Esophagus squamous epithelium (tissue), 5 donors: ENCODE measurements at places on chromosomes 11 and 22.

GRCh38 chr22:20456064-20456721, 18.6 kb upstream of the SCARF2 start:
- DNase-seq, result no peak

DNA sequence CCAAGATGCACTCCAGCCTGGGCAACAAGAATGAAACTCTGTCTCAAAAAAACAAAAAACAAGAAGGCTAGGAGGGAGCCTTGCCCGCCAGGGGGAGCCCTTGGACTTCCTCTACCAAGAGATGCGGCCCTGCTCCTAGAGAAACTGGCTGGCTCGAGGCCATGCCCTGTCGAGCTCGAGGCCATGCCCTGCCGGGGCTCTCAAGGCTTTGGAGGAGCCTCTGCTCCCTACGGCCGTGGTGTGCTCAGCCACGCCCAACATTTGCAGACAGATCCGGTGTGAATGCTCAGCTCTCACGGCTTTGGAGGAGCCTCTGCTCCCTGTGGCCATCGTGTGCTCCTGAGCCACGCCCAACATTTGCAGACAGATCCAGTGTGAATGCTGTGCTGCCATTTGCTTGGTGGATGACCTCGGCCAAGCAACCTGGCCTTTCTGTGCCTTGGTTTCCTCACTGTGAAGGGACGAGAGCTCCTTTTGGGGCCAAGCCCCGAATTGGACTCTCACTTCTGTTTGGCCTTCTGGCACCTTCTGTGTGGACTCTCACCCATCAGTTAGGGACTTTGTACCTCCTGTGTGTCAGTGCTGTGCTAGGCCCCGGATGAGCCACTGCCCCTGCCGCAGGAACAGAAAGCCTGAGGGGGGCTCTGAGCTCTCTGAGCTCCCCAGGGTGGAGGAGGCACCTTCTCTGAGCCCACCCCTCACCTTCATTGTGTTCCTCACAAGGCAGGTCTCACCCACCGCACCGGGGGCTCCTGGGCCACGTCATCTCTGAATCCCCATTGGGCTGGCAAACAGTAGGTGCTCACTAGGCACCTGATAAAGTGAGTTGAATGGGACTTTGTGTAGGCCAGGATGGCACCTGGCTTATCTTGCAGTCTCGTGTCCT, 14.1 kb downstream of the C11orf24 start:
- peak; percentile 46 for DNase-seq

GRCh38 chr11:4830909-4831308, 9.8 kb downstream of the OR51F2 start:
- no peak for DNase-seq

- DNase-seq, result no peak
Measured at GRCh38 chr11:16346975-16347374, 9.4 kb downstream of the SOX6 start.

DNA sequence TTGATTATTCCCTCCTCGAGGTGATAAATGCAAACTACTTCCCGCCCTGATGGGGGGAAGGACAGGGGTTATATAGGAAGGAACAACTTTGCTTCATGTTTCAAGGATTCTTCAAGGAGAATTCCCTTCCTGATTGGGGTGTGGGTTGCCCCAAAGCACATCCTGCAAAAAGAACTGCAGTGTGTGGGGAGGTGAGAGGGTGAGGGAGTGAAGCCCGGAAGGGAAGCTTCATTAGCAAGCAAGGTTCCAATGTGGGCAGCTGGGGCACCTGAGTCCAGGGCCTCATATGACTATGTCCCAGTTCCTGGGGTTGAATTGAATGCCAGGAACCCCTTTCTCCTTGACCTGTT, 326.0 kb downstream of the MN1 start:
- no peak for DNase-seq

DNA sequence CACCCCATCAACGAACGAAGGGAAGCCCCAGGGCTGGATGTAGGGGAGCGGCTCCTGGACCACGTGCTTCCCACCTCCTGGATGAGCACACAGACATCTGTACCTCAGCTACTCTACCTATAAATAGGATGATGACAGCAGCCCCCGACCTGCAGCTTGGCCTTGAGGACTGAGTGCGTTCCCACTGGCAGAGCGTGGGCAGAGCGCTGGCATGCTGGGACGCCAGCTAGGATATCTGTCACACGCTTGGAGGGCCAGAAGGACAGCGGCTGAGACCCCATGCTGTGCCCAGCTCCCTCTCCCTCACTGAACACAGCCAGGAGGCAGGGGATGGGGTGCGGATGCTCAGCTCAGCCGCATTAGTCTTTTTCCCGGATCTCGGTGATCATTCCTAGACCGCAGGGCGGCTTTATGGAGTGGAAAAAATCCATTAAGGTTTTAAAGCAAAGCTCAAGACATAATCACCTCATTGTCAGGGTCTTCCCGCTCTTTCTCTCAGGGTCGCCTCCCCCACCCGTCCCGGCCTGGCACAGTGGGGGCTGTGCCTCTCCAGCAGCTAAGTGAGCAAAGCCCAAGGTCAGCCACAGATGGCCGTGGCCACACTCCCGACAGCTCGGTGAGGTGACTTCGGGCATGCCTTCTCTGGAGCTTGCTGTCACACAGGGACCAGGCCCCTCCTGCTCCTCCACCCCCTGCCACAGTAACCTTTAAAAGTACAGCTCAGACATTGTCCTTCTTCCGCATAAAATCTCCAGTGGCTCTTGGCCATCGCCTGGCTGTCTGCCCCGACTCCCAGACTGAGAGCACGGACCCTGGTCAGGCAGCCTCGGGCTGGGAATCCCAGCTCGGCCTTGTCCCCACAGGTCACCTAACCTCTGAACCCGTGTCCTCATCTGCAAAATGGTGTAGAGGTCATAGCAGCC, 69.6 kb upstream of the SHISAL1 start:
- no peak for DNase-seq

GRCh38 chr11:48087974-48088681, 107.8 kb downstream of the PTPRJ start:
- DNase-seq, result no peak

DNA sequence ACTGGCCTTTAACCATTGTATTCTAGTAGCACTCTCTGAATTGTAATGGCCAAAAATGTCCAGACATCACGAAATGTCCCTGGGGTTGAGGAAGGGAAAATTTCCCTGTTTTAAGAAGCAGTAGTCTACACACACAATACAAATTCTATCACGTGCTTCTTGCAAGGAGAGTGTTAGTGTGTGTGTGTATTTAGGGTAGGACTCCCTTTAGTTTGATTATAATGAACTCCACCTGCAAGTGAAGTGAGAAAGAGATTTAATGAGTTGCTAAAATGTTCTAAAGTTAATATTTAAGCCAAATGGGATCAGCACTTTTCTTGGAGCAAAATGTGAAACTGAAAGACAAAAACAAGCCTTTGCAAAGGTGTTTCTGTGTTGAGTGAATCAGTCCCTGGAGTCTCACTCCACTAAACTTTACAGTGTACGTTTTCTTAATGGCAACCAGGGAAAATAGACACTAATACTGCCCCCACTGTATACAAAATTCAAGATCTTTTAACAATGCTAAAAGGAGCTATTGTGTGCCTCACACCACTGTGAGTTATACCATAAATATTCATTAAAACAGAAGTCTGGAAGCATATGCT, 590.3 kb upstream of the TENM4 start:
- no peak for DNase-seq

GRCh38 chr11:25415793-25416192, 916.1 kb upstream of the ANO3 start:
- no peak for DNase-seq

DNA sequence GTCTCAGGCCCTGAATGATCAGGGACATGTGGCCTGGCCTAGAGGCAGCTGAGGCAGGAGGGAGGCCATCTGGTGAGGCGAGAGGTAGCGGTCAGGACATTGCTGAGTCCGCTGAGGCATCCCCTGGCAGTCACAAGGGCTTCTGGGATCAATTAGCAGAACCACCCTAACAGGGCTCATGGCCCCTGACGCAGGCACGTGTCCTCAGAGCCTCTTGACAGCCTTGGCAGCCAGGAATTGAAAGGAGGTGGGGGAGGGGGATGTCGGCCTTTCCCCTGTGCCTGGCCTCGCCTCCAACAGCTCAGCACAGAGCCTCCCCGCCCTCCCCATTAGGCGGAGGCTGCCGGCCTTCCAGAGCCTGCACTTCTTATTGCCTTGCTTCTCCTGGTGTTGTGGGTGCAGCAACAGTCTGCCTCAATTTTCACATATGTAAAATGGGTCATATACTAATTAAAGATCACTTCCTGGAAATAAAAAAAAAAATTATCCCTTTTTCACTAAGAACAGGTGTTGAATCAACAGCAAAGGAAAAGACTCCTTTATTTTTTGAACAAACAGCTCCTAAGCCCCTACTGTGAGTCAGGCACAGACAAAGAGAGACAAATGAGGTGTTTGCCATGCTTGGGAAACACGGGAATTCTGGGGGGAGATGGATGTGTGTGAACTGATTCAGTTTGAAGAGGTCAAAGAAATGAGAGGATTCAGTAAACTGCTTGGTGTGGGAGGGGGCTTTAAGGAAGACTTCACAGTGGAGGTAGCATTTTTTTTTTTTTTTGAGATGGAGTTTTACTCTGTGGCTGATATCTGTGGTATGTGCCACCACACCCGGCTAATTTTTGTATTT, 55.3 kb downstream of the NFAM1 start:
- no peak for DNase-seq

GRCh38 chr22:50683994-50684371, 11.4 kb downstream of the SHANK3 start:
- no peak for DNase-seq

DNA sequence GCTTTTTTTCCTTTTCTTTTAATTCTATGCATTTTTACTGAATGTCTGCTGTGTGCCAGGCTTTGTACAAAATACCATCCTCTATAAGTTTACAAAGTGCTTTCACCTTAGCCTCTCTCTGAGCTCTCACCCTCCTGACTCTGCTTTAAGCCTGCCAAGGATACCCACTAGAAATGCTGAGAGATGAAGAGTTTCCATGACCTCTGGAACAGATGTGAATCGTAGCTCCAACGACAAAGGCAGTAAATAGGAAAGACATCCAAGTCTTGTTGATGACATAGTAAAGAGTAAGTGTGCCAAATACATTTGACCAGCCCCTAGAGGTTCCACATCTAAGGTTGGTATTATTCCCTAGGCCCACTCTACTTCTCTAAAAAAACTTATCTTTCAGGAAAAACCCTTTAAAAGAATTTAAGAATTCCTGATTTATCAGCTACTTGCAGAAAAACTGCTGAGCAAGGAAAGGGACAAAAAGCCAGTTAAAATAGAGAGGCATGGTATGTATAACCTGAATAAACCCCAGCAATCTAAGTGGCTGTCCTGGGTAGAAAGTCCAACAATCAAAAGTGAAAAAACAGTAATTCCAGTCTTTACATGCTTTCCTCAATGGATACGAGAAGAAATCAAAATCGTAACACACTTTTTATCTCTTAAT, 45.4 kb downstream of the GAB2 start:
- DNase-seq, result no peak

GRCh38 chr11:72730243-72730642, 22.0 kb downstream of the ARAP1 start:
- DNase-seq, result no peak

DNA sequence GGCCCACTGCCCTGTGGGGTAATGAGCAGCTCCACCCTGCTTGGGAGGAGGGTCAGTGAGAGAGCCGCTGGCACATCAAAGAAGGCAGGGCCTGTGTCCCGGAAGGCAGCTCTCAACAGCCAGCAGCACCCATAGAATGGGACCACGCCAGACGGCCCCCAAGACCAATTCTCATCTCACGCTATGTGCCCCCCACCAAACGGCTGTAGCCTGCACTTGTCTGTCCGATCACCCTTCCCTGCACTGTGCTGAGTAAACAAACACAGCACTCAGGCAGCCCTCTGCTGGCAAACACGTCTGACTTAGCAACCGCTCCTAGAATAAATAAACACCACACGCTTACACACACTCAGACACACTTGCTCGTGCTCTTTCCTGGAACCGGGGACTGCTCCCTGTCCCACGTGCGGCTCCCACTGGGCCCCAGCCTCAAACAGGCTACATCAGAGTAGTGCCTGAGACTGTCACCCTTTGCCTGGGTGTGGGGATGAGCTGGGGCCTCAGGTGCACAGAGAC, 53.2 kb upstream of the CDON start:
- no peak for DNase-seq

DNA sequence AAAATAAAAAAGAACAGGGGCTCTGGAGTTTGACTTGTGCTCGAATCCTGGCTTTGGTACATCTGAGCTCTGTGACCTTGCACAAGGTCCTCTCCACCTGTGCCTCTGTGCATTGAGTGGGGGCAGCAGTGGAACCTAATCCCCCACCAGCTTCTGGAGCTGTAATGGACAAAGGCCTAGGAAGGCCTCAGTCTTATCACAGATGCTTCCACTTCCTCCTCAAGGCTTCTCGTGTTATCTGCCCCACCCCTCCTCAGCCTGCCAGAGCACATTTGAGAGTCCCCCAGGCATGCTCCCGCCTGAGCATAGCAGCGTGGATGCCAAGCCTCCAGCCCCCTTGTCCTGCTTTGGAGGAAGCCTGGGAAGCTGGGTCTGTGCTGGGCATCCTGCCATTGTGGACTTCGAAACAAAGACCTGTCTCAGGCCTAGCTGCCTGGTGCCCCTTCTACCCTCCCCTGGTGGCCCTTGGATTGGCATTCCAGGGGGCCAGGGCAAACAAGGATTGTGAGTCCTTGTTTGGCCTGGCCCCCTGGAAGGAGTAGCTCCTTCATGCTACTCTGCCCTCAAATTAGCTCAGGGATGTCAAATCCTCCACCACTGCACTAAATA, 15.0 kb downstream of the SLC35E4 start:
- no peak for DNase-seq

- DNase-seq, result no peak
Measured at GRCh38 chr11:67243051-67243450, 23.2 kb upstream of the GRK2 start.

GRCh38 chr11:107590460-107591377, at the start of gene ELMOD1:
Gene ELMOD1, plus strand, starts transcription at chr11:107591147. Its CDS starts 27,043 bp downstream, at chr11:107618190.
- DNase-seq, result no peak

DNA sequence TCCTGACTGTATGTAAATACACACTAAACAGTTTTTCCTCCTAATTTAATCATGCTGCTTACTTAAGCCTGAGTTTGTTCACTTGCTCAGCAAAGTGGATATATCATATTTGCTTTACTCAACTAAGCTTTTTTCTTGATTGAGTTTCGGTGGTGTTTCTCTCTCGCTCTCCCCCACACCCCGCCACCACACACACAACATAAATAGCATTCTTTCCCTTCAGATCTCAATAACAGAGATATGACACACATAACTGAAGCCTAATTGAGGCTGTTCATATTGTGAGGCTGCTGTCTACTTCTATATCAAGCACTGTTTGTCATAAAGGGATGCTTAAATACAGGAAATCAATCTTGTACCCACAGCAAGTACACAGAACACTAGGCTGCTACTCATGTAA, 364.9 kb downstream of the FAT3 start:
- no peak for DNase-seq

DNA sequence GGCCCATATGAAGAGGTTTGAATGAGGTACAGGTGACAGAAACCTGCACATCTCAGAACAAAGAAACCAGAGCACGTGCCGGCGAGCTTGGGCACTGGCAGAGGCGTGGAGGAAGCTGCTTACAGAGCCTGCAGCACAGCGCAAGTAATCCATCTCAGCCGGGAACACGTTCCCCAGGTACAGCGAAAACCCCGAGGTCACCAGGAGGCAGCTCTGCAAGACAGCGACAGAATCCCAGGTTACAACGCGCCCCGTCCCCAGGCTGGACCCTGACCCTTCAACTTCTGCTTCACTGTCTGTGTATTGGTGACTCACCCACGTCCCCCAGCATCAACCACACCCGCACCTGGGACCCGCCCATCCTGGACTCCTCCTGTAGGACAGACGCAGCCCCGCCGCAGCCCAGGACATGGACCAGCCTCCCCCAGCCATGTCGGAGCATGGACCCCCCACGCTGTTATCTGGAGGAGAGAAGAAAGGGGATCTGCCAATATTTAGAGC, 2.2 kb downstream of the MLC1 start:
- DNase-seq, result no peak

GRCh38 chr22:48756146-48757111, 1071.2 kb downstream of the BRD1 start:
- no peak for DNase-seq
